ENCODE measurements at places on chromosomes 7 and 10.

- DNase-seq: no peak
Measured at GRCh38 chr10:46308666-46309450, 22.1 kb downstream of the ANTXRL start.

DNA sequence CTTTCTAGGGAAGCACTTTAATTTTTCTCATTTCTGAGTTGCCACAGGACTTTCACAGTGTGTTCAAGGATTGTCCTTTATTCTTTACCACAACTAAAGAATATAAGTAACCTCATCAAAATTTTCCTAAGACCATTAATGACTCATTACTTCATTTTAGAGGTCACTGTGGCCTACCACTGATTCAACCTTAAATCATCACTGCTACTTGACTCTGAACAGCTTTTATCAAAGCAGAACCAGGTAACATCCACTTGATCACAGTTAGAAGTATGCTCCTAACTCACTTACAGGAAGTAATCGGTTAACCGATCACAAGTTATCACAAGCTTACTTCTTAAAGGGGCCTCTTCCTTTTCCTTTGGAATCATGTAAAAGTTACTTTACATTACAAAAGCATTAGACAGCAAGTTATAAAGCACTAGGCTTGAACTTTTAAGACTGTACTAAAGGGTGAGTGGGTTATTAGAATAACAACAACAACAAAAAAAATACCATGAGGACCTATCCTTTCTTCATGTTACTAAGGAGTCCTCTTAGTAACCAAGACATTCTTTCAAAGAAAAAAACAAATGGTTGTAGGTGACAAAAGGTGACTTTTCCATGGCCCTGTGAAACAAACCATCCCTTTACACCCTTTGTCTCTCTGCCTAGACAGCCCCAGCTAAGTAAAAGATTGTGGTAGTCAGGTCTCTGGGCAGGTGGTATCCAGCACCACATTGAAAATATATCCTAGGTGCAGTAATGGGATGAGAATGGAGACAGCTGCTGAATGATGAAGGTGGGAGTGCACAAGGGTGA is 40.0 kb upstream of the PDK4 start:
- no peak for DNase-seq

DNA sequence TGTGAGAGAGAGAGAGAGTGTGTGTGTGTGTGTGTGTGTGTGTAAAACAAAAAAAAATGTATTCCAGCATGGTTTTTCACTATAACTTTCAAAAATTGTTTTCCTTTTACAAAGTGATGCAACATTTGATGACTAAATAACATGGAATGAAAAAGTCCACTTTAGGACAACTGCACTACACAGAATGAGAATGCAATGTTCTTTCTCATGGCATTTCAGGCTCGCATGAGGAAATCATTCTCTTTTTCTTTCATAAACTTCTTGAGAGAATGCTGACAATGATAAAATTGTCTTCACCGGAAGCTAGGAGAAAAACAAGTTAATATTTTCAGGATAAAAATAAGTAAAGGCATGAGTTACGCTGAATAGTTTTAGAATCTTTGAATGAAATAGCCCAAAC is 53.7 kb downstream of the SLC16A12 start:
- peak; percentile 82 for DNase-seq

DNA sequence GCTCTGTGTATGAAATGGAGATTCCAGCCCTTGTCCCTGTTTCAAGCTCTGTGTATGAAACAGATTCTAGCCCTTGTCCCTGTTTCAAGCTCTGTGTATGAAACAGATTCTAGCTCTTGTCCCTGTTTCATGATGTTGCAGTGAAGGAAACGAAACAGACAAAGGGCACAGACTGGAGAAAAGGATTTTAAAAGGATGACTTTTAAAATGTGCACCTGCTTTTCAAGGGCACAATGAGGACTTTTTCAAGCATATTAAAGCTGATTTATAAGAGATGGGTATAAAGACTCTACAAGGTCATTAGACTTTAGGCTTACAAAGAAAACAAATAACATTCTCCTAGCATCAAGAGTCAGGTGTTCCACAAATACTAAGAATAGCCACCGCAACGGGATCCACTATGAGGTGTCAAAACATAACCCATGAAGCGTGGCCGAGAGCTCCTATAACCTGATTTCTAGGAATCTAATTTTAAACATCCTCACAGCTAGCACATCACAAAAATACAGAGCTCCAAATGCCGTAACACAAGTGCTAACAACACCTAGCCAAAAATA is 29.0 kb downstream of the DIP2C start:
- no peak for DNase-seq

DNA sequence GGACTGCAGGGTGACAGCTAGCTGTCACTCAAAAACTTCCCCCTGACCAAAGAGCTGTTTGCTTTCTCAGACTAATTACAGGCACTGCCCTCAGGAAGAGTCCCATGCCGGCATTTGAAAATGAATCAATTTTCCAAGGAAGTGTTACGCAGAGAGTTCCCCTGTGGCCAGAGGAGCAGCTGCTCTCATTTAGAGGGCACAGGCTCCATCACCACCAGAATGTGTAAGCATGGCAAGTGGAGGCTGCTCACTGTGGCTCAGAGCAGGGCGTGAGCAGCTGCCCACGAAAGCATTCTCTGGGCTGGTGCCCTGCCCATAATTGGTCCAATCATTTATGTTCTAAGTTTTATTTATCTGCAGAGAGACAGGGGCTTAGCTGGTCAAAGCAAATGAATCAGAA is 202.2 kb downstream of the RAMP3 start:
- no peak for DNase-seq

DNA sequence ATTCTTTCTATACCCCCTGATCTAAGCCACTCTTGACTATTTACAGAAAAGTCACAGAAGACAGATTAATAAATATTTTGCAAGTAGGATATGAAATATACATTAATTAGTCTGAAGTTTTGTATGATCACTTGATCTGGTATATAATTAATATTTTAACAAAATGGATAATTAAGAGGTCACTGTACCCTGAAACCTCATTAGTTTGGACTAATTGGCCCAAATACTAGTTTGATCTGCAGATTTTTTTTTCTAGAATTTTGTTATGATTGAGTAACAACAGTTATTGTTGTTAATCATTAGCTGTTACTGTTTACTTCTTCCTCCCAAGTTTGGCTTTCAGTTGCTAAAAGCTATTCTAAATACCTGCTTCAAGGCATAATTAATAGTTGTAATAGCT is 2.7 kb downstream of the NHLRC2 start:
- no peak for DNase-seq

DNA sequence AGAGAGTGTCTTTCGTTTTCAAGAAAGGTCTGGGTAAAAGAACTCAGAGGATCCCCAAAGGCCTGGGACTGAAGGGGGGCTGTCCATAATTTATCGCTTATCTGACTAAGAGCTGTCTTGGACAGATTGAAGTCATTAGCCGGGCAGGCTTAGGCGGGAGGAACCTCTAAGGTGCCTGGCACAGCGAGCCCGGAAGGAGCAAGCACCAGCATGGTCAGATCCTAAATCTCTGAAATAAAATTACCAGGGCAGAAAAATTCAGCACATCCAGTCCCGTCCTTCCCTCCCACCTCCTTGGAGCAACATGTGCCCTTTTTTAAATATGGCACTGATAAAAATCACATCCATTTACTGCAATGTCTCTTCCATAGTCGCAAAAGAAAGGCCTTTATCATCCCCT is 86.8 kb downstream of the FAM204A start:
- DNase-seq: no peak

GRCh38 chr10:26216585-26217395 is at the start of gene GAD2:
Gene GAD2 (plus strand): TSS chr10:26216774. CDS start chr10:26216810, 36 bp downstream.
- no peak for DNase-seq
